ENCODE measurements at places on chromosomes 5 and 9. TPM values are rescaled to one million over a fixed set of nuclear protein-coding genes. Genes with fewer than 3 reads are reported as not detected.
A peak's percentile ranks its signal among the peaks of the same experiment; 100 is the strongest.

- H3K36me3 ChIP-seq, result peaks cover 10% of the 10 kb centered on the region
- DNase-seq, result no peak
- peaks cover 15% of the 10 kb centered on the region for H3K4me1 ChIP-seq
- H3K27ac ChIP-seq, result no peak overlapping the region
Measured at GRCh38 chr5:14281746-14282181, 138.6 kb downstream of the TRIO start.

The GPSM1 gene
- total RNA-seq, result 25.1 TPM

GRCh38 chr5:87053146-87053545 is 214.5 kb upstream of the RASA1 start:
- H3K4me1 ChIP-seq, result no peaks in the 10 kb centered on the region
- peak; percentile 30 for DNase-seq
- H3K27ac ChIP-seq, result no peak overlapping the region

The CDKN2B gene
- total RNA-seq, result 0.31 TPM

The SV2C gene
- under 0.01 TPM for total RNA-seq

DNA sequence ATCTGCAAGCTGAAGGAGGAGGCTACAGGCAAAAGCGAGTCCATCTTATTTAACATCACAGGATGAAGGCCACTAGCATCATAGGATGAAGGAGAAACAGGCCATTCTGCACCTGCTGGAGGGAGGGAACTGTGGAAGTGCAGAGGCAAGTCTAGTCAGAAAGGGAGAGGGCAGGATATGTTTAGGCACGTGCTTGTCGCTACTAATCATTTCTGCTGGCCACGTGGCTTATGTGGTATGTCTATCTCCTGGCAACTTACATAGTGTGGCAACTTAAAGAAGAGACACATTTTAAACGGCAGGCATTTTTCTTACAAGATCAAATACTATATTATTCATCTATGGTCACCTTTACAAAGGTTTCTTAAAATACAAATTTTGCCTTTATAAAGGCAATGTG is 74.0 kb downstream of the GNAQ start:
- H3K27me3 ChIP-seq, result no peaks in the 10 kb centered on the region
- H3K4me3 ChIP-seq, result no peak overlapping the region
- peaks cover 6% of the 10 kb centered on the region for H3K4me1 ChIP-seq
- no peaks in the 10 kb centered on the region for H3K36me3 ChIP-seq
- H3K27ac ChIP-seq, result no peak overlapping the region

The PCDHA8 gene
- 0.09 TPM for total RNA-seq

DNA sequence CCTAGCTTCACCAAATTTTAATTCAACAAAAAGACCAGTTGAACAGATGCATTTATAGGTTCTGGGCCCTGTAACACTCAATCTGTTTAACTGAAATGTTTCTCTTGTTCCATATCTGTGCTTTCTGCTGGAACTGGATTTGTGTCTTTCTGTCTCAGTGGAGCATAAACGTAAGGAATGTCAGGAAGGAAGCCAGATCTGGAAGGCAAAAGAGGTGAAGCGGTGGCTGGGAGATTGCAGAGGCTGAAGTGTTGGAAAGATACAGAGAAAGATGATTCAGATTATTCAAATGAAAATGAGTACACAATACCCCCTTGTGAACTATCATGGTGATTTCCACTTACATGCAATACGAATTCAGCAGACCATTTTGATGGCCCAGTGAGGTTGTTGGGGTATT is 406.8 kb downstream of the BRINP1 start:
- no peaks in the 10 kb centered on the region for H3K27me3 ChIP-seq
- DNase-seq, result peak; percentile 42
- no peak overlapping the region for H3K4me3 ChIP-seq
- H3K36me3 ChIP-seq, result no peaks in the 10 kb centered on the region

GRCh38 chr5:106288979-106289378 is 1381.8 kb downstream of the EFNA5 start:
- no peaks in the 10 kb centered on the region for H3K27me3 ChIP-seq
- no peak for DNase-seq
- no peaks in the 10 kb centered on the region for H3K36me3 ChIP-seq
- H3K4me3 ChIP-seq, result no peak overlapping the region
- no peak overlapping the region for H3K27ac ChIP-seq
